ENCODE measurements at places on chromosomes 16 and 17. TPM values are rescaled to one million over a fixed set of nuclear protein-coding genes. Genes with fewer than 3 reads are reported as not detected.

GRCh38 chr16:30372038-30372712 lies 1.9 kb upstream of the TBC1D10B start:
- DNase-seq, result no peak

DNA sequence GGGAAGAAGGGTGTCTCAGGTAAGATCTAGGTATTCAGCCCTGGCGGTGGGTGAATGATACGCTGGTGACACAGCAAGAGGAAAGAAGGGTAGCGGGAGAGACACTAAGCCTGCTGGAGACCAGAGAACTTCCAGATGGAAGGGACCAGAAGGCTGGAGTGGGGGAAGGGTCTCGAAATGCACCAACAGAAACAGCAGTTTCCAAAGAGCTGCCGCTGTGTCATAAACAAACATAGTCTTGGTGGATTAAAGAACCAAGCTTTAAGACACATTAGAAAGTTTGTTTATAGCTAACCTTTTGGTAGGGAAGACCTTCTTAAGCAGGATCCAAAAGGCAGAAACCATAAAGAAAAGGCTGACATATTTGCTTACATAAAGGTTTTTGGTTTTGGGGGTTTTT lies 20.9 kb downstream of the TRPV3 start:
- no peak for DNase-seq

DNA sequence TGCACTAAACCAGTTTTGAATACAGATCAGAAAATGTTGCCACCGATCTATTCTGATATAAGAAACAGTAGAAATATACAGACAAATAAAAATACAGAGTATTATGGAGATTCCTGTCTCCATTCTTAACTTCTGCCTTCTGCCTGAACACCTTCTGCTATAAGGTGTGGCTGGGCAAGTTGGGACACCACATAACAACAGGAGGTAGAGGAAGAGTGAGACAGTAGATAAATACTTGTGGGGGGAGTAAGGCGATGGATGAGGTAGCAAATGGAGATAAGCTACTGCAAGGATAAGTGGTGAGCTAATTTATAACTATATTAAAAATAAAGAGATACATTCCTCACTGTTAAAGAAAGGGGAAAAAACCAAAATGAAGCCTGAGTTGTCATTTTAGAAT lies 143.7 kb downstream of the CDH8 start:
- DNase-seq, result no peak

- no peak for DNase-seq
These were observed 20.4 kb downstream of the CYLD start for GRCh38 chr16:50762241-50762640.

DNA sequence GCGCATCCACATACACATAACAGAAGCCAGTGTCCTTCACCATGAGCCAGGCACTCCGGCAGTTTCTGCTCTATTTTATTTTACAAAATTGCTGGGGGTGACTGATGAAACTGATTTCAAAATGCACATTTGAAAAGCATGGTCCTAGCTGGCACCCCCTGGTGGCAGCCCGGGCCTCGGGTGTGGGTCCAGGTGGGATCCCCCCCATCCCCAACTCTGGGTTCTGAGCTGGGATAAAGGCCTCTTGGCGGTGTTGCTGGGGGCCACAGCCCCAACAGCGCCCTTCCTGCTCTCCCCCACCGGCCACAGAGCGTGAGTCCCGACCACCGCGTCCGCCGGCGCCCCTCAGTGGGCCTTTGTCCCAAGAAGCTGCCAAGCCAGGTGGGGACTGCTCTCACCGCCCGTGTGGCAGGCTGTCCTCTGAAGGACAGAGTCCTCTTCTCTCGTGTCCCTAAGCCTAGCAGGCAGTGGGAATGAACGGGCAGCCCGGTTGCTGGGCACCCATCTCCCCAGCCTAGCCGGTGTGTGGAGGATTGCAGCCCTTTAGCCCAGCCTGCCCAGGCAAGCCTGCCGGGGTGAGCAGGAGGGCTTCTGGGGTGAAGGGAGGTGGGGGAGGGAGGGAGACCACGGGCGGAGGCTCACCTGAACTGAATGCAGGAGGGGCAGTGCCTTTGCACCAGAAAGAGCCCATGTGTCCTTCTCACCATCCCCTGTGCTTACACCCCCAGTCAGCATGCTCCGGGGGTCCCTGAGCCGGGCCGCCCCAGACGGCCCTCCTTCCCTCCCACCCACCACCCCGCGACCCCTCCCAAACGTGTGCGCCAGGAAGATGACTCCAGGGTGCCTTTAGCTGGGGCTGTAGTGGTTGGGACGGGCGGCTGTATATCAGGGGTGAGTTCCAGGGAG lies 898 bp downstream of the SNAI3 start:
- no peak for DNase-seq

DNA sequence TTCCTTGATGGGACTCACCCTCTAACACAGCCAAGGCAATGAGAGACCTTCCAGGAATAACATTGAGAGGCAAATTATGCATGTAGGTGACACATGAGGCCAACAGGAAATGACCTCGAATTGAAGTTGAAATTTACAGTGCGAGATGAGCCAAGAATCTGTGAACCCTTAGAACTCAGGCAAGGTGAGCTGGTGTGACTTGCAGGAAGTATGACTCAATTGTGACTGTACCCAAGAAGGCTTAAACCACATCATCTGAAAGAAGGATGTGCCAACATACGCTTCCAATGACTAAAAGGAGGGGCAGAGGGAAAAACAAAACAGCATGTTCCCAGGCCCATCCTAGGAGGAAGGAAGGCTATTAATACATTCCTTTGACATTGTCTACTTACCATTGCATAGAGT lies 44.8 kb downstream of the PITPNC1 start:
- no peak for DNase-seq

DNA sequence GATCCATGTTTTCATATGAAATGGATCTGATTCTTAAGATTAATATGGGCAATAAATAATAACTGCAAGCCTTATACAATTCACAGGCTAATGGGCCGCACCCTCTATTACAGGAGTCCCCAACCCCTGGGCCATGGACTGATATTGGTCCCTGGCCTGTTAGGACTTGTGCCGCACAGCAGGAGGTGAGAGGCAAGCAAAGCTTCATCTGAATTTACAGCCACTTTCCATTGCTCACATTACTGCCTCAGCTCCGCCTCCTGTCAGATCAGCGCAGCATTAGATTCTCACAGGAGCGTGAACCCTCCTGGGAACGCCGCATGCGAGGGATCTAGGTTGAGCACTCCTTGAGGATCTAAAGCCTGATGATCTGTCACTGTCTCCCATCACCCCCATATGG lies 26.8 kb downstream of the METTL16 start:
- no peak for DNase-seq

The C1QTNF8 gene
- not detected for total RNA-seq

The NBR1 gene
- 65.9 TPM for total RNA-seq

The HOXB6 gene
- total RNA-seq, result 17.6 TPM

The AOC2 gene
- total RNA-seq, result 3.4 TPM

The ABR gene
- total RNA-seq, result 50.7 TPM

The NPIPB12 gene
- 50.2 TPM for total RNA-seq

The CCDC43 gene
- total RNA-seq, result 23.9 TPM

The COPZ2 gene
- total RNA-seq, result 5.7 TPM

The MYH3 gene
- total RNA-seq, result 11.2 TPM

Measured in type B pancreatic cell (in vitro differentiated cells).